ENCODE measurements at places on chromosomes 13 and 19. TPM values are rescaled to one million over a fixed set of nuclear protein-coding genes. Genes with fewer than 3 reads are reported as not detected.

PSG3 gene
- total RNA-seq: 0.87 TPM

CPB2 gene
- not detected for total RNA-seq

RNF113B gene
- total RNA-seq: not detected

BLOC1S3 gene
- total RNA-seq: 9.6 TPM

S1PR4 gene
- total RNA-seq: 0.73 TPM

USP12 gene
- 20.8 TPM for total RNA-seq

RFPL4A gene
- not detected for total RNA-seq

OR7D2 gene
- 0.10 TPM for total RNA-seq

EBI3 gene
- 0.73 TPM for total RNA-seq

CBY2 gene
- not detected for total RNA-seq

LGI4 gene
- not detected for total RNA-seq

LILRB2 gene
- not detected for total RNA-seq

ZNF709 gene
- total RNA-seq: 0.13 TPM

SIGLEC11 gene
- 0.25 TPM for total RNA-seq

RFX1 gene
- total RNA-seq: 4.6 TPM

DHDH gene
- total RNA-seq: not detected

SLITRK6 gene
- not detected for total RNA-seq

All from mammary microvascular endothelial cell (primary cell).